ENCODE measurements at places on chromosomes 11 and 22.

DNA sequence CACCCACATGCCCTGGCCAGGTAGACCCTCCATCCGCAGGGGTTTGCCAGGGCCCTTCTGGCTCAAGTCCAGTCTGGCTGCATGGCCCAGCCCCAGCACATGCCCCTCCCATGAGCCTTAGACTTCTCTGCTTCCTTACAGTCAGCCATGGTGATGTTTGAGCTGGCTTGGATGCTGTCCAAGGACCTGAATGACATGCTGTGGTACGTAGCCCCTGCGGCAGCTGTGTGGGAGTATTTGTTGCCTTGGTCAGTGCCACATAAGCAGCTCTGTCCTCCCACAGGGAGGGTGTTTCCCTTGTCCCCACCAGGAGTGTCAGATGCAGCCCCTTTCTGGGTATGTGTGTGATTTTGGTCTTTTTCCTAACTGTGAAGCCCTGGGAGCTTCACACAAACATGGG, 17.5 kb downstream of the CDC45 start:
- no peak for DNase-seq

DNA sequence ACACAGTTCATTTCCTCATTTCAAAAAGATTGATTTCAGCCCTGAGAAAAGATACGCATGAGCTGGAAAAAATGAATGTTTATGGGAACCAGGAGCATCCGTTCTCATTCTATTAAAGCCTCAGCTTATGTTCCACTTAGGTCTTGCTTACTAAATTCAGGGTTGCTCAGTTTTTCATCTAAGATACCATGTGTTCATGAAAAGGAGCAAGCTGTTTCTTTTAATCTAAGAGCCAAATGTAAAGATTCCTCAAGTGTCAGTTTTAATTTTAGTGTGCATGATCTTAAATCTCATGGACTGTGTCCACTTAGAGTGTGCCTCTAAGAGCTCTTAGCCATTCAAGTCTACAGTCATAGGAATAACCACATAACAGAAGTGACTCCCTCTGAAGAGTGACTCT, 141.5 kb upstream of the ARHGAP42 start:
- DNase-seq, result no peak

GRCh38 chr11:57426439-57426928, 437 bp downstream of the SLC43A3 start:
- peak; percentile 55 for DNase-seq

GRCh38 chr11:27409049-27409448, 46.0 kb upstream of the CCDC34 start:
- no peak for DNase-seq

DNA sequence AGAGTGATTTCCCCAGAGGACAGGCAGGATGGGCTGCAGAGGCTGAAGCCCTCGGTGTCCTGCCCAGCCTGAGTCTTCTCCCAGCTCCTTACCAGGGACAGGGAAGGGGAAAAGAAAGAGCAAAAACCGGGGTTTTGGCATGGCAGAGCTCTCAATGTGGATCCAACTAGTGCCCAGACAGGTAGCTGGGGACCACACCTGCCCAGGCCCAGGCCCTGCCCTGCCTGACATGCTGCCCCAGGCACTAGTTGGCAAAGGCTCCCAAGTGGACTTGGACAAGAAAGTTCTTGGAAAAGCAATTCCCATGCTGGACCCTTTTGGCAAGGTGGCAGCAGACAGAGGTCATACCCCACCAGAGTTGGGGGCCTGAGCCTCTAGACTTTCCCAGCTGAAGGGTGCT, 31.1 kb downstream of the NECTIN1 start:
- DNase-seq, result no peak

DNA sequence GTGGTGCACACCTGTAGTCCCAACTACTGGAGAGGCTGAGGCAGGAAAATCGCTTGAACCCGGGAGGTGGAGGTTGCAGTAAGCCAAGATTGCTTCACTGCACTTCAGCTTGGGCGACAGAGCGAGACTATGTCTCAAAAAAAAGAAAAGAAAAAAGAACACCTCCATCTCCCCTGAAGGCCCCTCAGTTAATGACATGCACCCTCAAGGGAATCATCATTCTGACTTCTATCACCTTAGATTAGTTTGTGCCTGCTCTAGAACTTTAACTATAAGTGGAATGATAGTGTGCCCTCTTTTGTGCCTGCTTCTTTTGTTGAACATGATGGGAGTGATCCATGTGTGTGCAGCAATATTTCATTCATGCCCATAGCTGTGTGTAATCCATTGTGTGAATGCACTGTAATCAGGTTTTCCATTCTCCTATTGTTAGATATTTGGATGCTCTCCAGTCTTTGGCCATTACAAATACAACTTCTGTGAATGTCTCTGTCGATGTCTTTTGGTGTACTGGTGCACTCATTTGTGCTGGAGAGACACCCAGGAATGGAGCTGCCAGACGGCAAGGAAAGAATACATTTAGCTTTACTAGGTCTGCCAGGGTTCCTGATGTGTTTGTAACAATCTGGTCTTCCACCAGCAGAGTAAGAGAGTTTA, 883 bp upstream of the VPREB3 start:
- no peak for DNase-seq

- DNase-seq, result peak; percentile 84
Observed at GRCh38 chr22:46604306-46604690, 15.9 kb upstream of the GRAMD4 start.

DNA sequence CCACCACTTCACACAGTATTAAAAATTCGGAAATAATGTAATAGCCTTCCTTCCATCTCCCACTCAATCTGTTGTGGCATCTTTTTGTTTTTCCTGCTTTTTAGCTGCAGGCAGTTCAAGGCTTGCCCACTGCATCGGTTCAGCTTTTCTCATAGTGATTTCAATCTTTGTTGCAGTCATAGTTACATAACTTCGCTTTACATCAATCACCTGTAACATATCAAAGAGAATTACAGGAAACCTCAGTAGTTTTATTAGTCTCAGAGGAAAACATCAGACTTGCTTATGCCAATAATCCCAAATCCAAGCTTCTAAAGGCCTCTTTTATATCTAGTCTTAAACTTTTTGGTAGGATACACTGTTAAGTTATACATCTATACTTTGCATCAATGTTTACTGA, 20.5 kb downstream of the CHORDC1 start:
- DNase-seq, result no peak

Data from activated T-cell treated with anti-CD3 and anti-CD28 coated beads, Interleukin-2, amount 50 U/mL, for 48 hours (primary cell).